ENCODE measurements at places on chromosomes 13 and 19.

GRCh38 chr13:99251921-99252320 lies 6.3 kb downstream of the GPR18 start:
- DNase-seq: no peak

DNA sequence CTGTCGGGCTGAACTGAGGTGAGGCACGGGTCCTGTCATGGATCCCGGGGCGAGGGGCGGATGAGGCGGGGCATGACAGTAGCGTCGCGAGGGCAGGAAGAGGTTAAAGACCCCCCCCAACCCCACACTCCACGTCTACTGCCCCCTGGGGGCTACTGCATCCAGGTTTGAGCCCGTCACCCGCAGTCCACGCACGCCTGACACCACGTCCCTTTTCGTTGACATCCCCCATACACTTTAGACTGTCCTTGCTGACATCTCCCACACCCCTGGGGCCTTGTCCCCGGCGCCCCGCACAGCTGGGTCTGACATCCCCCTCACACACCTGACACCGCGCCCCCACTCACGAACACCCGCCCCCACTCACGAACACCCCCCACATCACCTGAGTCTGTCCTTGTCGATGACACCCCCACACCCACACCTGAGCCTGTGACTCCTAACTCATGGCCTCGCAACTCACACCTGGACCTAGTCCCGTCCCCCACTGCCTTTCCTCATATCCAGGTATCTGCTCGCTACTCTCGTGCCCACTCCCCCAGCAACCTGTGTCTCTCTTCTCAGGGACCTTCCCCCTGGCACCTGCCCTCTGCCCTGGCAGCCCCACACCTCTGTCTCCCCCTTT lies 416 bp downstream of the SLC25A42 start:
- DNase-seq: no peak

DNA sequence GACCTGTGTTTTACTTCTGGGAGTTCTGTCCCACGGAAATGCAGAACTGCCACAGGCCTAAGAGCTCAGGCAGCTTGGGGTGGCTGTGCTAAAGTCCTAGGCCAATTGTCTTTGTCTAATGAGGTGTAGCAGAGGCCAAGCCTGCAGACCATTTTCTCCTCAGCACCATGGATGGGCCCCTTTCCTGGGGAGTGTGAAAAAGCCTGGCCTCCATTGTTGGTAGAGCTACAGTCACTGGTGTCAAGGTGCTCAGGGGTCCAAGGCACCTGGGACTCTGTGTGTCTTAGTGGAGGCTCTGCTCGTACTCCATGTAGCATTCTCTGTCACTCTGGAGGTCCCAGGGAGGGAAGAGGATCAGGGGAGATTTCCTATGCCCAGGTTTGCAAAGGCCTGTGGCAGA lies 329.6 kb downstream of the SLITRK5 start:
- no peak for DNase-seq

GRCh38 chr19:3945838-3946237 lies 13.0 kb downstream of the NMRK2 start:
- DNase-seq: no peak

DNA sequence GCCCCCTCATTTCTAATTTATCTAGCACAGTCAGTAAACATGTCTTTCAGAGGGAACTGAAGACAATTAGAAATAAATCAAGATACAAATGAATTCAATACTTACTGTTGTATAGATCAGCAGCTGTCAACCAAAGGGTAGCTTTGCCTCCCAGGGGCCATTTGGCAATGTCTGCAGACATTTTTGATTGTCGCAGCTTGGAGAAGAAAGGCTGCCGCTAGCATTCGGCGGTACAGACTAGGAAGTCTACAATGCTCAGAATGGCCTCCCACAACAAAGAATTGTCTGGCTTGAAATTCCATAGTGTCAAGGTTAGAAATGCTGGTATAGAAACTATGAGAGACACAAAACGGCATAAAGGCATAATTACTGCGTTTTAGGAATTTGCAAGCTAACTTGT lies 91.6 kb downstream of the RGCC start:
- DNase-seq: no peak

GRCh38 chr19:15432629-15433518 lies 14.1 kb upstream of the AKAP8L start:
- peak; percentile 93 for DNase-seq

DNA sequence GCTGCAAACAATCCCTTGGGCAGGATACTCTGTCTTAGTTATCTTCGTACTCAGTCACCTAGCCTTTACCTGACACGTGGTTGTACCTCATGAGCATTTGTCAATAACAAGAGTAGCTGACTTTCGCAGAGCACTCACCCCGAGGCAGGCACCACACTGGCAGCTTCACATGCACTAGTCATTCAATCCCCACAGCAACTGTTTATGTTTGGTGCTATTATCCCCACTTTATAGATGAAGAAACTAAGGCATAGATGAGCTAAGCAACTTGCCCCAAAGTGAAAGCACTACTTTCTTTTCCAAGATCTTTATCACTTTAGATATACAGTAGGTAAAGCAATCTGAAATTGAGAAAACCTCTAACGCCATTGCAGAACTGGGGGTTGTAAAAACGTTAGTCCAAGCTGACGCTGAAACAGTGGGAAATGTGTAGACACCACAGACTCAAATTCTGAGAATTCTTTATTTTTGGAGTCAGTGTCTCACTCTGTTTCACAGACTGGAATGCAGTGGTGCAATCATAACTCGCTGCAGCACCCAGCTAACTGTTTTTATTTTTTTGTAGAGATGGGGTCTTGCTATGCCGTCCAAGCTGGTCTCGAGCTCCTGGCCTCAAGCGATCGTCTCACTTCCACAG lies 446.0 kb downstream of the FOXO1 start:
- DNase-seq: no peak

DNA sequence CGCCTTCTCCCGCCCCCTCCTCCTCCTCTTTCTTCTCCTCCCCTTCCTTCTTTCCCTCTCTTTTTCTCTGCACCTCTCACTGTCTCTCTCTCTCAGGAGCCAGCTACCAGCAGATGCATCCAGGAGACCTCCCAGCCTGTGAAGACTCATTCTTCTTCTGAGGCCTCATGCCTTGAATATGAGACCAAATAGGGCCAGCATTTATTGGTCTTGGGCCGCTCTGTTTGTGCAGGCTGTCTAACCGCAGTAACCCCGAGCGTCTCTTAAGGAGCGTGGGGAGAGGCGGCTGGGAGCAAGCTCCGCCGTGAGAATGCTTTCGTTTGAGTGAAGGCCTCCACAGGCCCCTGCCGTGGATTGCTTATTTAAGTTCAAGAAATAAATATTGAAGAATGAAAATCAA lies 167.0 kb downstream of the NUFIP1 start:
- DNase-seq: no peak

GRCh38 chr13:95115525-95115924 lies 185.7 kb downstream of the ABCC4 start:
- no peak for DNase-seq

GRCh38 chr13:43042410-43042921 lies 19.1 kb downstream of the DNAJC15 start:
- DNase-seq: no peak

GRCh38 chr13:36950920-36951319 lies 30.9 kb upstream of the SMAD9 start:
- DNase-seq: no peak

GRCh38 chr13:99796175-99796819 lies 175.3 kb downstream of the ZIC5 start:
- no peak for DNase-seq

DNA sequence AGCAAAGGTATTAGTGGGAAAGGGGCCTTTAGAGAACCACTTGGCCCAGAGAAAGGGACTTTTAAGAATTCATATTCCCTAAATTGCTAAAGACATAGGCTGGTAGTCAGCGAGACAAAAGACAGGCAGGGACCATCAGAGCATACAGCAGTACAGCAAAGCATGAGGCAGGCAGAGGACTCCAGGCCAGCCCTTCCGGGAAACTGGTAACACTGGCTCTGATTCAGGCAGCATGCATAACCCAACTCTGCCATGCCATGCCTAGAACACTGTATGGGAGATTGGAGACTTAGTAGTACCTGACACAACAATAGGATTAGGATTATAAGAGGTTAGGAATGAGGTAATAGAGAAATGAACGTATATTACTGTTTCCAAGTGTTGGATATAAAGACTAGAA lies 34.9 kb downstream of the CAB39L start:
- no peak for DNase-seq

DNA sequence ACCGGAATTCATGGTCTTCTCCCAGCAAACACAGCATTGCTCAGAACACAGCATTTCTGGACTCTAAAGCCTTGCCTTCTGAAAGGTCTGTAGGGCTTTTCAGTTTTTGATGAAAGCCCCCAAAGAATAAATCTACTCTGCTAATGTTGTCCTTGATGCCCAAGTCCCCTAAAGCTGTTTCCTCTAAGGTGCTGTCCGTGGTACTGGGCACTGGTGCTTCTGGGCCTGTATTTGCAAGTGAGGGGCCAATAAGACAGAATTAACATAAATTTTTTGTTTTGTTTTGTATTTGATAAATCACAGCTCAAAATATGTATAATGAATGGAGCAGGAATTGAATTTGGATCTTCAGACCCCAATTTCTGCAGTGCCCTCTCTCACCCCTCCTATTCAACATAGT lies 12.1 kb upstream of the LGALS13 start:
- no peak for DNase-seq

DNA sequence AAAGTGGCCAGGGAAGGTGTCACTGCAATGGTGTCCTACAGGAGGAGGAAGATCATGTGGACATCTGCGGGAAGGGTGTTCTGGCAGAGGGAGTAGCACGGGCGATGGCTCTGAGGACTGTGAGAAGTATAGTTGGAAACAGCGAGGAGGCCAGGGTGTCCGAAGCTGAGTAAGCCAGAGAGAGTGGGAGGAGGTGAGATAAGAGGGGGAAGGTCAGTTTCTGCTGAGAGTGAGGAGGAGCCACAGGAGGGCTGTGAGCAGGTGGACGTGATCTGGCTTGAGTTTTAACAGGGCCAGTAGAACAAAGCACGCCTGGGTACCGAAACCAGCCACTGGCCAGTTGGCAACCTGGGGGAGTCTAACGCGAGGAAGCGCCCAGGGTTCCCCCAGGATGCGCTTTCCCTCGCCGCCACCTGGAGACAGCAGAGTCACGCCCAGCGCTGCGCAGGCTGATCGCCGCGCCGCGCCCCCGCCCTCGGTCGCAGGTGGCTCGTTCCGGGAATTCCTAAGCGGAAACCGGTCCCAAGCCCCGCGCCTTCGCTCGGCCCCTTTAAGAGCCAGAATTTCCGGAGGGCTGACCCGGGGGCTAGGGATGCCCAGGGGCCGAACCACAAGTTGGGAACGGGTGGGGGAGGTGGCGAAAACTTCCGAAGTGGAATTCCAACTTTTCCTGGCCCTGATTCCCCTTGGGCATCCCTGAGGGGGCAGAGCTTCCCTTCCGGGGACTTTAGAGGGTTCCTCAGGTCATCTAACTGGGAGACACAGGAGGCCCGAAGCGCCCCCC lies 1.1 kb upstream of the LSR start:
- DNase-seq: no peak

DNA sequence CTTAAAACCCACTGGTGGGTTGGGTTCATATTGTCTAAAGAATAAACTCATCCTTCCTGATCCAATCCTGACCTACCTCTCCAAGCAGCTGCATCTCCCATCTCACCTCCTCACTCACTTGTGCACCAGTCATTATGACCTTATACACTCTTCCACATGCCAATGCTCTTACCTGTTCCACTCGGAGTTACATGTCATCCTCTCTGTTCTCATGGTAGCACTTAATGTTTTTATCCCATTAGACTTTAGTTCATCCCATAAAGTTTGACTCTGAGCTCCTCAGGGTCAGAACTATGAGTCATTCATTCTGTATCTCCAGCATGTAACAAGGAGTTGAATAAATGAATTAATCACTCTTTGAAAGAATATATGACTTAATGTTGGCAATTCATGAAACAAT lies 330.2 kb downstream of the KLF12 start:
- DNase-seq: no peak

DNA sequence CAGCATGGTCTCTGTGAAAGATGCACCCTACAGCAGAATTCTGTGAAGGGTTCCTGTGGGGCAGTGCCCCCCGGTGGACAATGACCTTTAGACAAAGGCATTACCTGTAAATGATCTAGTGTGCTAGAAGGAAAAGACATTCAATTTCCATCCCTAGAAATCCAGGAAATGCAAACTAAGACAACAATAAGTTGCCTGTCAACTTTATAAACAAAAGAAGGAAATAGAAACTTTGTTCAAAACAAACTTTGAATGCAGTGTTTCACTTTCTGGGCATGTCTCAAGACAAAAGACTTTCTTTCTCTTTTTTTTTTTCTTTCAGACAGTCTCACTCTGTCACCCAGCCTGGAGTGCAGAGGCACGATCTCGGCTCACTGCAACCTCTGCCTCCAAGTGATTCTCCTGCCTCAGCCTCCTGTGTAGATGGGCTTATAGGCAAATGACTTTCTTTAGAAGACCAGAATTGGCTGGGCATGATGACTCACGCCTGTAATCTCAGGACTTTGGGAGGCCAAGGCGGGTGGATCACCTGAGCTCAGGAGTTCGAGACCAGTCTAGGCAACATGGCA lies 15.5 kb downstream of the TEX101 start:
- DNase-seq: no peak

- DNase-seq: no peak
These were observed 2301.2 kb downstream of the PCDH9 start for GRCh38 chr13:64928696-64929499.

DNA sequence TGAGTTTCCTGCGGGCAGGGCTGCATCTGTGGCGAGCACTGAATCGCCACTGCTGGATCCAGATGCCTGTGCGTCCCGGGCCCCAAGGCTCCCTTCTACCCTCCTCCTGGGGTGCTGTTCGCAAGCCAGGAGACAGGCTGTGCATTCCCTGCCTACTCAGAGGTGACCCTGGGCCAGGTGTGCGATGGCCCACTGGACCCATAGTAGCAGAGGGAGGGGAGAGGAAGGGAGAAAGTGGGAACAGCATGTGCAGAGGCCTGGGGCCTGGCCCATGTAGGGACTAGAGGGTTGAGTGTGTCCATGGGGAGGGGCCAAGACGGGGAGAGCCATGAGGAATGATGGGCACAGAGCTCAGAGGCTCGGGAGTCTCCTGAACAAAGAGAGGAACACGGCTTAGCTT lies 27.3 kb downstream of the CARM1 start:
- DNase-seq: no peak

GRCh38 chr19:14091081-14091812 lies 696 bp upstream of the SAMD1 start:
- DNase-seq: peak; percentile 84

- DNase-seq: no peak
These were observed 1.1 kb downstream of the DHRS12 start for GRCh38 chr13:51802631-51803418.

DNA sequence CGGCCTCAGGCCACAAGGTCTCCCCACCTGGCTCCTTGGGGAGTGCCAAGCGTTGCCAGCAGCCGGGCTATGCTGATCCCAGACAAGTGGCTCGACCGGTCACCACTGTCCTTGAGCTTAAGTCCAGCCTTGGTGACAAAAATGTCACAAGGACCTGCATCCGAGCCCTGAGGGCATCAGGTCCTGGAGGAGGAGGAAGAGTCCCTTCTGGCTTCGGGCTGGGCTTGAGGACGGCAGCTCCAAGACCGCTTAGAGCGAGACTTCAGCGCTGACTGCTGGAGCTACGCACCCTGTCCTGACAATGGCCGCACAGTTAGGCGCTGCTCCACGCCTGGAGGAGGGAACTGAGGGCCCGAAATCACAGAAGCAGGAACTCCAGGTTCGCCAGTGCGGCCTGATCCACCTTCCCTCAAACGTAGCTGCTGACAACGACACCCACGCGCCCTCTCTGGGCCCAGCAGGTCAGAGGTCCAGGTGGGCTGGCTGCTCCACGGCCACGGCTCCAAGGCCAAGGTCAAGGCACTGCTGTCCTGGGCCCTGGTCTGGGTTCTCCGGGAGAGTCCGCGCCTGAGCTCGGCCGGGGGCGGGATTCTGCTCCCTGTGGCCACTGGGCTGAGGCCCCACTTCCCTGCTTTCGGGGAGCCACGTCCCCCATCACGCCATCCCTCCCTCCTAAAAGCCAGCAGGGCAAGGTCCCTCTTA lies 7.0 kb downstream of the SBNO2 start:
- DNase-seq: no peak

- no peak for DNase-seq
These were observed 882.5 kb downstream of the PCDH9 start for GRCh38 chr13:66347486-66348117.
